Activated naive CD4-positive, alpha-beta T cell treated with anti-CD3 and anti-CD28 coated beads for 36 hours (primary cell): ENCODE measurements at places on chromosomes 16 and 17. TPM values are rescaled to one million over a fixed set of nuclear protein-coding genes. Genes with fewer than 3 reads are reported as not detected.
A peak's percentile ranks its signal among the peaks of the same experiment; 100 is the strongest.

ACAP1 gene
- total RNA-seq, result 320 TPM

GRCh38 chr16:50878966-50879615 lies 137.2 kb downstream of the CYLD start:
- no peak for DNase-seq

DNA sequence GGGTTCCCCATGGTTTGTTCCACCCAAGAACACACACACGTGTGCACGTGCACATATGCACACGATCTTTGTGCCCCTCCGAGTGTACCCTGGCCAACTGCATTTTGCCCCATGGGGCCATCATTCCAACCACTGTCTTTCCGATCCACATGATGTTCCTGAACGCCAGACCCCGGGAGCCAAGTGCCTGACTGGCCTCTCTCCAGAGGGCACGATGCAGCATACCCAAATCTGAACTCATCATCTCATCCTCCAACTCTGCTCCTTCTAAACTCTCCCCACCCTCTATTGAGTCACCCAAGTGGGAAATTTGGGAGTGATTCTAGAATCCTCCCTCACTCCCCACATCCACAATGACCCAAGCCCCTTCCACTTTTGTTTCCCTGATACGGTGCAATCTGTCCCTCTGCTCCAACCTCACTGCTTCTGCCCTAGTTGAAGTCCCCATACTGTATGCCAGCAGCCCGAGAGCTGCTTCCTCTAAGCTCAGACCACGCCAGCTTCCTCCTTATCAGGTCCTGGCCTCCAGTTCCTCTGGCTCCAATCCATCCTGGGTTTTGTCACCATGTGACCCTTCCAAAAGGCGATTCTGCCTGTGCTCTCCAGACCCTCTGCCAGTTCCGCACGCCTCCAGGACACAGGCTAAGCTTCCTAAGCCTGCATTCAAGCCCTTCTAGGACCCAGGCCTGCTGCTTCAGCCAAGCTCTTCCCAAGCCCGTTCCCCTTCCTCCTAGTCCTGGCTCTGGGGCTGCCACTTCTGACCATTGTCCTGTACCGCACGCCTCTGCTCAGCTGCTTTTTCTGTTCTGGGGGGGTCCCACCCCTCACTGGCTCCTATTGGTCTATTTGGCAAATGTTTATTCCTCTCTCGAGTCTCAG lies 10.1 kb upstream of the TMEM208 start:
- no peak for DNase-seq

DNA sequence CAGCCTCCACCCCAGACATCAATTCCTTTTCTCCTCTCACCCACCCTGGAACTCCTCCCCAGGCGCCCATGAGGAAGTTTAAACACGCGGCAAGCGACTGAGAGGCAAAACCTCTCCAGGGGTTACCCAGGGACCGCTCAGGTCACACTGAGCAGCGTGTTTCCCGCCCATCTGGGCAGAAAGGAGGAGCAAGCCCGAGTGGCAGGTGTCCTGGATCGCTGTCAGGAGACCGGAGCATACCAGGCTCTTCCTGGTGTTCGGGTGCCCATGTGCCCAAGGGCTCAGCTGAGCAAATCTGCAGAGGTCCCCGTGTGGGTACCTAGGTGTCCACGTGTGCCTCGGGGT lies 491 bp downstream of the SLC25A19 start:
- peak; percentile 61 for DNase-seq

- DNase-seq, result no peak
Observed at GRCh38 chr17:30915833-30916611, 5.7 kb upstream of the ADAP2 start.

RHBDL3 gene
- not detected for total RNA-seq

DNA sequence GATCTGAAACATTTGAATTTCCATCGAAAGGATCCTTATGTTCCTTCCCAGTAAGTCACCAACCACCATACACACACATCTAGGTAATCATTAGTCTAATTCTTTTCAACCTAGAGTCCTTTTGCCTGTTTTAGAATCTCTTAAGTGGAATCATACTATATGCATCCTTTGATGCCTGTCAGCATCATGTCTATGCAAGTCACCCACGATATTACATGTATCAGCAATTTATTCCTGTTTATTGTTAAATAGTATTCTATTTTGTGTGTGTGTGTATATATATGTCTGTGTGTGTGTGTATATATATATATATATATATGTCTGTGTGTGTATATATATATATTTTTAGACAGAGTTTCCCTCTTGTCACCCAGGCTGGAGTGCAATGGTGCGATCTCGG lies 78.9 kb upstream of the RPH3AL start:
- no peak for DNase-seq

GRCh38 chr17:50832267-50832863 lies 3.0 kb upstream of the WFIKKN2 start:
- no peak for DNase-seq

SRCIN1 gene
- total RNA-seq, result 0.94 TPM

IRX6 gene
- not detected for total RNA-seq

DNA sequence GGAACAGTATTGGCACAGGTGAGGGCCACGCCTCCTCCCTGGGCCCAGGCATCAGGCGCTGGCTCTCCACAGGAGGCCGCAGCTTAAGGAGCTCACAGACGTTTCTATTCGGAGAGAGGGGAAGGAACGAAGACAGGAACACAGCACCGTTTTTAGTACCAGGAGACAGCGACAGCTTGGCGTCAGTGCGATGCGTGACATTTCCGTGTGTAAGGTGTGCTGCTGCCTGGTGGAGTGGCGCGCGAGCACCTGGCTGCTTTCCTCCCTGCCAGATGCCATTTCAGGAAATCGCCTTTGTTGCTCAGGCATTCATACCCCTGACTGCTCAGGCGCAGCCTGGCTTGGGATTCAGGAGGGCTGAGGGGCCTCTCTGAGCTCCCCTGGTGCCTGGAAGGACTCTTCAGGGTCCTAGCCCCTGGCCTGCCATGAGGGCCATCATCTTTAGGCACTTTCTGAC lies 367.5 kb downstream of the CPPED1 start:
- DNase-seq, result no peak

POLR3E gene
- 72.9 TPM for total RNA-seq

GRCh38 chr16:22075776-22076175 lies 16.6 kb upstream of the VWA3A start:
- no peak for DNase-seq

FAM20A gene
- total RNA-seq, result not detected

KIF19 gene
- not detected for total RNA-seq

DNA sequence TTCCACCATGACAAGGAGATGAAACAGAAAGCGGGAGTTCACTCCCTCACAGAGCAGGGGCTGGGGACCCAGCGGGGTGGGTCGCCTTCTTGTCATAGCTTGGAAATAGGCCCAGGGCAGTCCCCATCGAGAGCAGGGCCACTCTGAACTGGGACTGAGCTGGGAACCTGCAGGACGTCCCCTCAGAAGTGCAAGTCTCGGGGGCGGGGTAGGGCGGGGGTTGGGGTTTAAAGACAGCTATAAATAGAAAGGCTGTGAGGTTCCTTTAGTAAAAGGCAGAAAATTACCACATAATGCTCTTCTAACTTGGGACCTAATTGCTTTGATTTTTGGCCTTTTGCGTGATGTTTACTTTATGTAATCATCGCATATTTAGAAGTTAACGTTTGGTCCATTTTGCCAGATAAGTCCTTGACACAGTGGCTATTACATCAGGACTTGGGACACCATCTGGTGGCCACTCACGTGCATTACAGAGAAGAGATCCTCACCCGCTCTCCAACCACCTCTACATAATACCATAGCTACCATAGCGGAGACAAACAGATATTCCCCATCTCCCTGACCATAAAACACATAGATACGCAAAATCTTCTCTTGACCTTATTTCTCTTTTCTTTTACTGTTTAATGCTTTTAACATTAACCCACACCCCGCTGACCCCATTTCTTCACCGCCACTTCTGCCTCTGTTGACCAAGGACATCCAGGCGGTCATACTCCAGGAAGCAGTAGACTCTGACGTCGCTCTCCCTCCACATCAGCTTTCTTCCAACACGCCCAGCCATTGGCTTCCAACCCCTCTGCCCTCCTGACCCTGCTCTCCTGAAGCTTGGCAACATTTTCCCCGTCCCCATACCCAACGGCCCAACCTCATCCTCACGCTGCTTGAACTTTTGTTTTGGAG lies 27.5 kb upstream of the PIK3R6 start:
- DNase-seq, result peak; percentile 69

DNA sequence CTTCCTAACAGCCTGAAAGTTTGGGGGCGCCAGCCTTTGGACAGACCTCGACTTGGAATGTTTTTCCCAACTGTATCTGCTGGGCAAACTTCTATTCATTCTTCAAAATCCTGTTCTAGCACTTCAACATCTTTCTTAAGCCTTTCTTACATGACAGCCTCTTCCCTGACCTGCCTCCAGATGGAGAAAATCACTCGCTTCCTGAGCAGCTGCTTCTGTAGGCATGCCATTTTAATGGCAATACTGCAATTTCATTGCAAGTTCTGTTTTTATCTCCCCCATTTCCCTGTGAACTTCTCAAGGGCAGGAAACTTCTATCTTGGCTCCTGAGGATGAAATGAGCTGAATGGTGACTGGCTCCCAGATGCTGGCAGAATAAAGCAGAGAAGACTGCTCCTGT lies 128.8 kb upstream of the ASIC2 start:
- DNase-seq, result no peak

TPSG1 gene
- not detected for total RNA-seq

GRCh38 chr16:54847207-54847606 lies 83.5 kb upstream of the IRX5 start:
- DNase-seq, result no peak

CETP gene
- not detected for total RNA-seq

DNA sequence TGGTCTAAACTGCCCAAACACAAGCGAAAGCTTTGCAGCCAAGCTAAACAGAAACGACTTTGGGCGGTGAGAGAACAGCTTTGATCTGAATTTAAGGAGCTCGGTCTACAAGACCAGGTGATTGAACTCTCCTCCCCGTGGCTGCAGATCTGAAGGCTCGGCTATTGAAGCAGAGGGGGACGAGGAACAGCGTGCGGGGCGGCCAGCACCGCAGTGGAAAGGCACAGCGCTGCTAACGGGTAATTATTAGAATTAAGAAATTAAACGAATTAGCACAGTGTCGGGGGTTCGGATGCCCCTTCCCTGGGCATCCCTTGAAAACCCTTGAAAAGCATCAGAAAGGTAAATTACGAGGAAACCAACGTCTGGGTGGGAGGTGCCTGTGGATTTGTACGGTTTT lies 431 bp downstream of the TEKT3 start:
- DNase-seq, result no peak

- peak; percentile 93 for DNase-seq
Observed at GRCh38 chr17:44014437-44015172, at the start of gene TMEM101. TMEM101 (minus strand) TSS chr17:44014963; CDS start chr17:44014952, 11 bp downstream.

KRT20 gene
- not detected for total RNA-seq

MT1E gene
- total RNA-seq, result 12.4 TPM

CRYM gene
- total RNA-seq, result not detected

TM4SF5 gene
- total RNA-seq, result not detected

DNA sequence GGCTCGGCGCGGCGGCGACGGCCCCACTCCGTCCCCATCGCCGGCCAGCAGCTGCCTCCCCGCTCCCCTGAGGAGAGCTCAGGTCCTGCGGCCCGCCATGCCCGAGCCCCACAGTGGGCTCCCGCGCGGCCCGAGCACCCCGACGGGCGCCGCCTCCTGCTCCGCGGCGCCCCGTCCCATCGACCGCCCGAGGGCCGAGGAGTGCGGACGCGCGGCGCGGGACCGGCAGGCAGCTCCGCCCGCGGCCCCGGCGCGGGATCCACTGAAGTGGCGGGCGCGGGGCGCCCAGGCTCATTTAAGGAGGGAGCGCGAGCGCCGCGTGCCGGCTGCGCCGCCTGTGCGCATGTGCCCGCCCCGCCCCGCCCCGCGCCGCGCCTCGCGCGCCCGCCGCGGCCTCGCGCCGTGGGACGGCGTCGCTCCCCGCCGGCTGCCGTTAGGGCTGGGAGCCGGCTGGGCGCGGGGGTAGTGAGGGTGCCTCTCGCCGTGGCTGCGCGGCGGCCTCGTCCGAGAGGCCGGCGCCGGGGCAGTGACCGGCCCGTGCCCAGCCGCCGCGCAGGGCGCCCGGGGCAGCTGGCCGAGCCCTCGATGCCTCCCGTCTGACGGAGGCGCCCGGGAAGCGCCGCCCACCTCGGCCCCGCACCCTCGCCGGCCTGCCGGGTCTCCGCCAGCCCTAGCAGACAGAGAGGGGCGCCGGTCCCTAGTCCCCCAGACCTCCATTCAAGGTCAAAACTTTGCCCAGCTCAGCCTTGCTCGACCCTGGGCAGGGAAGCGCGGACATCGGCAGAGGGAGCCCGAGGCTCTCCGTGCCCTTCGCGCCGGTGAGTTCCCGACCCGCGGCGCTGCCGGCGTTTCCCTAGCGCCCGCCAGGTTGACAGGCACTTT lies at the start of gene NETO2:
TSS of gene NETO2 (minus strand) at position 269 of the 882 bp plus-strand sequence. CDS start 333 bp downstream, outside the sequence.
- peak; percentile 57 for DNase-seq

- DNase-seq, result no peak
Observed at GRCh38 chr16:79767421-79768275, 167.1 kb upstream of the MAF start.

GRCh38 chr17:1960545-1960912 lies 64.6 kb downstream of the RTN4RL1 start:
- no peak for DNase-seq
